AML-193 (cell line): ENCODE measurements at places on chromosomes 4 and X.

DNA sequence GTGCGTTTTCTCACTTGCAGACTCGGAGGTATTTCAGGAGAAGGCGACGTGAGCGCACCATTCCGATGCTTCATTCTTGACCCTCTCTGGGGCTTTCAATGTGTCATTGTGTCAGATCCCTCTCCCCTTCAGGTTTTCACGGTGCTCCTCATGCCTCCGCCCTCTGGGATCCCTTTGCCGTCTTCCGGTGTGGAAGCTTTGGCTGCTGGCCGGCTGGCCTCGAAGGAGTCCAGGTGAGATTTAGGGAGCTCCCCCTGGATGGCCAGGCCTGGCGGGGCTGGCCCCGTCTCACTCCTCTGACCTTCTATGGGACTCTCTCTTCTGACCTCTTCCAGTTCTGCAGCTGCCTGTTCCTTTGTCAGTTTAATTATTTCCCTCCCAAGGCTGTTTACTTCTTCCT, 12.9 kb downstream of the SOD3 start:
- no peak for DNase-seq

GRCh38 chrX:119541188-119541587, 24.0 kb downstream of the STEEP1 start:
- no peak for DNase-seq

- DNase-seq, result no peak
These were observed 8.5 kb downstream of the EVC start for GRCh38 chr4:5719350-5720055.

DNA sequence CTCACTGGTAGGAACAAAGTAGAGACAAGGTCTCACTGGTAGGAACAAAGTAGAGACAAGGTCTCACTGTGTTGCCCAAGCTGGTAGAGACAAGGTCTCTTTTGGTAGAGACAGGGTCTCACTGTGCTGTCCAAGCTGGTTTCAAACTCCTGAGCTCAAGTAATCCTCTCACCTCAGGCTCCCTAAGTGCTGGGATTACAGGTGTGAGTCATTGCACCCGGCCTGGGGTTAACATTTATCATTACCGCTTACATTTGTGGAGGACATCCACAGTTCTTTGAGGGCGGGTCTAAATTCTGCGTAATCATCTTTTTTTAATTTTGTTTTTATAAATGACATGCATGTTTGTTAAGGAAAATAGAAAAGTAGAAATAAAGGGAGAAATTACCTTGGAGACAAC, 12.0 kb downstream of the RAB33B start:
- no peak for DNase-seq

DNA sequence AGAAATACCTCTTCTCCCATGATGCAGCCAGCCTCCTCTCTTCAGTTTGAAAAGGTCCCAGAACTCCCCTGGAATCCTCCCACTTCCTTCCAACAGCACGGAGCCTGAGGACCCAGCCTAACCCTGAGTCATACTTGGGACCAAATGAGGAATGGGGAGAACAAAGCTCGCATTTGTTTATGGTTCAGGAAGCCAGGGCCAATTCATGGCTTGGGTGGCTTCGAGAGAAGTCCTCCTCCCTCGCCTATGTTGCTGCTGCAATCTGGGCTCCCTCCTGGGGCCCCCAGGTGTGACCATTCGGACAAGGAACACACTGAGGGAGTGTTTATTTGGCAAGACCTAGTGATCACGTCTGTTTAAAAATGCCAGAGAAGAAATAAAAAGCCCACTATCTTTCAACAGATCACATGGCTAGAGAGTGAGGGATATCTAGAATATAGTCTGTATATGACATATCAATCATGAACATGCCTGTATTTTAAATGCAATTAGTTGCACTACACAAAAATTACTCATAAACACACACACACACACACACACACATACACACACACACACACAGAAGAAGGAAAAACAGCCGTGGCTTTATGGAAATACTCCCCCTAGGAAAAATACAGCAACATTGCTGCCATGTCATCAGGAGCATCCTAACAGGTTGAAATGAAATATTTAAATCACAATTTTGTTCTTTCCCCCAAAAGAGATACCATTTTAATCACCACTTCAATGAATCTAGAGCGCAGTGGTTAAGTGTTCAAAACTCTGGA, 155.7 kb upstream of the MAP3K15 start:
- DNase-seq, result no peak

DNA sequence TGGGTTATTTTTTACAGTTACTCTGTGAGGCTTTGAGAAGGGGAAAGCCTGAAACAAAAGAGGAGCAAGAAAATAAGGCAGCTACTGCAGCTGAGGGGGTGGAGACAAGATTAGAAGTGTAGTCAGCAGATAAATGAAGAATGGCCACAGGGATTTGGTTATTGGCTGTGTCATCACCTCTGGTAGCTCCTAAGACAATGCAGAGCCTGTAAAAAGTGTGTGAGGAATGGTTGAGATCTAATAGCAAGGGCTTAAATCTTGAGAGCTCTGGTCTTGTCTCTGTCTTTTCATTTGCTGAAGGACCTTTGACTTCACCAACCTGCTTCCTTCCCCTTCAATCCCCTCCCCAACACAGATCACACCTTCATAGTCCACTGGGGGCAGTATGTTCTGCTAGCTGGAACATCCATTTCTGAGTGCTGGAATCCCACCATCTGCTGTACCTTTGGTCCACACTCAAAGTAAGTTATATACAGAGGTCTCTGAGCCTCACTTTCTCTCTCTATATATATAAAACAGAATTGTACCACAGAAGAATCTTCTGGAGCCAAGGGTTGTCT, 213.7 kb upstream of the ZIC3 start:
- no peak for DNase-seq

DNA sequence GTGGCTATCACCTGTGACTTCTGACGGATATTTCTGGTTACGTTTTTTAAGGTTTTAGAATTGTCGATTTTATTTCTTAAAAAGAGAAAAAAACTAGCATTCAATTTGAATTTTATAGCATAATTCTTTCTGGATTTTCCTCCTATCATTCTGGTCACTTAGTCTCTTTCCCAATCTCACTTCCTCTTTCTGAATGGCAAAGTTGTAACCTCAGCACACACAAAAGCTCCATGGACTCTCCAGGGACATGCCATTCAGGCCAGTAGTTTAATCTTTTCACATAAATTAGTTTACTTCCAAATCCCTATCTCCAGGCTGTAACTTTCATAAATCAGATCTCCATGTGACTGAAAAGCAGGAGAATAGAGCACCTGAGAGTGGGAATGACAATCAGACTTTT, 110.7 kb downstream of the ARAP2 start:
- DNase-seq, result peak; percentile 78

DNA sequence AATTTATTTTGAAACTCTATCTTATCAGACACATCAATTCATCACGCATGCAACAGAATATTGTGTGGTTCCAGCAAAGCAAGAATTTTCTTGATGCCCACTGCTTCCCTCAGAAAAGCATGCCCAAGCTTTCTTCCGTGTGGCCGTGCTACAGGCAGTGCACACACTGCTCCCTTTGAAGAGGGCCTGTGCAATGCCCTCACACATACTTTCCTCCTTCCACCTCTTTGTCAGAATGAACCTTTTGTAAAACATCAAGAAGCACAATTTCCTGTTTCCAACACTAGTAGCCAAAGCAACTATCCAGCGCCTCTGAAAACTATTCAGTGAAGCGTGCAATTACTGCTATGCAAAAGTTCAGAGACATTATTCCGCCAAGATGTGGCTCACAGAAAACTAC, 201.7 kb downstream of the NLGN4X start:
- DNase-seq, result no peak
